Activated CD8-positive, alpha-beta memory T cell treated with anti-CD3 and anti-CD28 coated beads, Interleukin-2, amount 50 U/mL, for 4 hours (primary cell): ENCODE measurements at places on chromosomes 2 and 18.

DNA sequence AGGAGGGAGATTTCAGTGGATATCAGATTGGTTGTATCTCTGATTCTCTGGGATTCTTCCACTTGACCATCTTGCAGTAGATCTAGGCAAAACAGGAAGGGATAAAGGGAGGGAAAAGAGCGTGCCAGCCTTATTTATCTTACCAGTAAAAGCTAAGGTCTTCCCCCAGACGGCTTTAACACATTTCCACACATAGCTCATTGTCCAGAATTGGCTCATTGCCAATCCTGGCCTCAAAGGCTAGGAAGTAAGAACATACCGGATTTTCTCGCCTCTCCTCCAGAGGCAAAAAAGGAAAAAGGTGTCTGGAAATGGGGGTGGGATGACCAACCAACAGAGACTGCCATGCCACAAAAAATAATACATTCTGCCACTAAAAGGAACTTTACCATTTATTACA, 411.6 kb upstream of the NRP2 start:
- DNase-seq, result no peak

- peak; percentile 20 for DNase-seq
Measured at GRCh38 chr2:201860636-201861066, 54.3 kb downstream of the CDK15 start.

- no peak for DNase-seq
Measured at GRCh38 chr2:218003981-218004419, 1.2 kb upstream of the TNS1 start.

DNA sequence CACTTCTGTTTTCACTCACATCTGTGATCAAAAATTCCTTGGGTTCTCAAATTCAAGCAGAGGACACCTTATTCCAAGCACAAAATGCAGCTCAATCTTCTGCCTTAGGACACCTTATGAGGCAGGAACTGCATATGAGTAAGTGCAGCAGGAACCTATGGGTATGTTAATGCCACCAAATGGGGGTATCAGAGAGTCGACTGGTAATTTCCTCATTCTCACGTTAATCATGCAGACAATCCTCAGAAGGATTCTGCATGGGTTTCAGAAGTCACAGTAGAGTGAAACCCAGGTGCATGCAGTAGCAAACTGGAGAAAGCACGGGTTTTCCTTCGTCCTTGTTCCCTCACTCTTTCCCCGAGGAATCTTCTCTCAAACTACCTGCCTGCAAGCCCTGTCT, 452.8 kb downstream of the CBLN2 start:
- no peak for DNase-seq
